Ammon's horn (tissue), 1 donor: ENCODE measurements at places on chromosomes 7 and 10.
A peak's percentile ranks its signal among the peaks of the same experiment; 100 is the strongest.

GRCh38 chr7:14717816-14718215 lies 184.7 kb downstream of the DGKB start:
- no peak for DNase-seq

DNA sequence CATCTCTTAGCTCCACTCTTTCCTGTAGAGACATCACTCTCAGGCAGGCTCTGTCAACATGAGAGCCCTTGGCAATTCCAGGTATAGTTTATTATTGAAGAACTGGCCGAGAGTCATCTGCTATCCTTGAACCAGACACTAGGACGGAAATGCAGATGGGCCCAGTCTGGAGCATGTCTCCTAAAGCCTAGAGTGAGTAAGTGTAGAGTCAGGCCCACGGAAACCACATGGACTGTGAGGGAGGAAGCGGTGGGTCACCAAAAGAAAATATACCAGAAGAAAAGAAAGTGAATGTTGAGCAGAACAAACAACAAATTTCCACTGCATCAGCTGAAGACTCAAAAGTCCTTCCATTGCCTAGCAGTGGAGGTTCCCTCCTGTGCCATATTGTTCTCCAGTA lies 15.7 kb upstream of the RELN start:
- DNase-seq, result no peak

DNA sequence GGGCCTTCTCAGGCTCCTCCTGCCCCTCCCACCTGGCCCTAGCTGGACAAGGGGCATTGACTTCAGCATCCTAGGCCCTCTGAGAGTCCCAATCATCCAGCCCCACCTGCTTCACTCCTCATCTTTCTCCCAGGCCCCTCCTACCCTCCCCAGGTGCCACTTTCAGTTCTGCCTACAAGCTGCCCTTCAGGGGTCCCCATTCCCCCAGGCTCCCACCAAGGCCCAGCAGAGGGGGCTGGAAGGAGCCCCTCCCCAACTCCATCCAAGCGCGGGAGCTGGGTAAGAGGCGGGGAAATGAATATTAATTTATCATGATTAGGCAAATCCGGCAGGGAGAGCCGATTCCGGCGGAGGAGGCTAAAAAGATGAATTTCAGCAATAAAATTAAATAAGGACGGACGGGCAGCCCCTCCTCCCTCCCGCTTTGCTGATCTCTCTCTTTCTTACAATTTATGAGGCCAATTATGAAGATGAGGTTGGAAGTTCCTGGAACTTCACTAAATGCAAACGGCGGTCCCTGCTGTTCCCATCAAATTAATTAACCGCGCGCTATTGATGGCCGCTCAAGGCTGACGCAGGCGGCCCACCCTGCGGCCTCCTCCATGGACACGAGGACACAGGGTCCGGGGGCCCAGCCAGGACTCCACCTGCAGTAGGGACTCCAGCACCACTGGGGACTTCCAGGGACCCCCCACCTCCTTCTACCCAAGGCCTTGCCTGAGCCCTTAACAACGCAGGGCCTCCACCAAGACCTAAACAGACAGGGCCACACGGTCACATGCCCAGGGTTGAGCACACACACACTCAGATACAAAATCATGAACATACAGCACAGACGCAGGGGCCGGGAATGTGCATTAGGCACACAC lies 13.9 kb downstream of the POLL start:
- DNase-seq, result no peak

- no peak for DNase-seq
Observed at GRCh38 chr10:30357075-30357801, 8.2 kb upstream of the MTPAP start.

DNA sequence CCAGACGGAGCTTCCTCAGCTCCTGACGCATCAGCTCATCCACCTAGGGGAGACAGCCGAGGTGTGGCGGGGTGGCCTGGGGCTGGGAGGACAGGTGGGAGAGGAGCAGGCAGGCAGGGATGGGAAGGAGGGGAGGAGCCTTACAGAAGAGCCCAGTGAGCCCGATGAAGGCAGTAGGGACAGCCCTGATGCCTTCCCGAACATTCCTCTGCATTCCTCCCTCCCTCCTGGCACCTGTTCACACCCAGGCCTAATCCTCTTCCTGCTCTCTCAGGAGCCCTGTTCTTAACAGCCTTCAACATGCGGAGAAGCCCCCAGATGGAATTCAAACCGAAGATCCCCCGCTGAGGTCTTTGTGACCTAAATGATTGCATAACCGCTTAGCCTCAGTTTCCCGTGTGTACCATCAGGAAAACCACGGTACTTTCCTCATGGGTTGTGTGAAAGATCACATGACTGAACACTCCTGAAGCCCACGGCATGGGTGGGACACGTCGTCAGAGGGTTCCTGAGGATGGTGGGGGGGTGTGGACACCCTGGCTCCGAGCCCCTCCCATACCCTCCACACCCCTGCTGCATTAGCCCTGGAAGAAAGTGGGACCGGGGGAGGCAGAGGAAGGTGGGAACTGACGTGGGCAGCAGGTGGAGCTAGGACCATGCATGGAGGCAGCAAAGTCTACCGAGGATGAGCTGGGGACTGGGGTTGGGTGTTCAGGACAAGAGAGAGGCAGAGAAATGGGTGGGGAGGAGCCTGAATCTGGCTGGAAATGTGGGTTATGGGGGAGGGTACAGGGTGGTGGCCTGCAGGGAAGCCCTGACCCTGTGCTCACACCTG lies 8.8 kb upstream of the ASB10 start:
- no peak for DNase-seq

DNA sequence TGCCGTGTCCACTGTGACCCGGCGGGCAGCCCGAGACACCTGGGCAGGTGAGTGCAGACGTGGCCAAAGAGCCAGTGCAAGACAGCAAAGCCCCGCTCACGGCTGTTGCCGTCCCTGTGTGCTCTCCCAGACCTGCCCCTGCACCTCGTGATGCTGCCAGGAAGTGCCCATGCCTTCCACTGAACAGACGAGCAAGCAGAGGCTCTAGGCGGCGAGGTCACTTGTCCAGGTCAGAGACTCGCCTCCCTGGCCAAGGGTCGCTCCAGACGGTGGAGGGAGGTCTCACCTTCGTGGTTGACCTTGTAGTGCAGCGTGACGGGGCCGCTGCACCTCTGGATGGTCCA lies 78.2 kb upstream of the GNA12 start:
- no peak for DNase-seq

- no peak for DNase-seq
Observed at GRCh38 chr10:44966129-44966815, 6.7 kb downstream of the RASSF4 start.

GRCh38 chr7:114875186-114875585 lies 46.7 kb upstream of the MDFIC start:
- no peak for DNase-seq

DNA sequence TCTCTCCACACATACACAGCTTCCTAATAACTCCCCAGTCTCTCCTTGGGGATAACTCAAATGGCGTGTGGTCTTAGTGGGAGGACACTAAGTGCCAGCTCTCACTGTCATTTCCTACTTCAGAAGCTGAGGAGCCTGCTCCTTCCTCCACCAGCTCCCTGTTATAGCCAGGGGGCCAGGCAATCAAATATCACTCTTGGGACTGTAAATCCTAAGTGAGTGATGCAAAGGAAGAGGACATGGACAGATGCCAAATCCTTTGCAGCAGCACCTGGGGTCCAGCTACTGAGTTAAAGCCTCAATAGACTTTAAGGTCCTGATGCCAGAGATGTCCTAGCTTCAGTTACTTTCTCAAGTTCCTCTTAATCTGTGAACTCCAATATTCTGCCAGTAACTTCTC lies 34.1 kb downstream of the SEM1 start:
- no peak for DNase-seq

DNA sequence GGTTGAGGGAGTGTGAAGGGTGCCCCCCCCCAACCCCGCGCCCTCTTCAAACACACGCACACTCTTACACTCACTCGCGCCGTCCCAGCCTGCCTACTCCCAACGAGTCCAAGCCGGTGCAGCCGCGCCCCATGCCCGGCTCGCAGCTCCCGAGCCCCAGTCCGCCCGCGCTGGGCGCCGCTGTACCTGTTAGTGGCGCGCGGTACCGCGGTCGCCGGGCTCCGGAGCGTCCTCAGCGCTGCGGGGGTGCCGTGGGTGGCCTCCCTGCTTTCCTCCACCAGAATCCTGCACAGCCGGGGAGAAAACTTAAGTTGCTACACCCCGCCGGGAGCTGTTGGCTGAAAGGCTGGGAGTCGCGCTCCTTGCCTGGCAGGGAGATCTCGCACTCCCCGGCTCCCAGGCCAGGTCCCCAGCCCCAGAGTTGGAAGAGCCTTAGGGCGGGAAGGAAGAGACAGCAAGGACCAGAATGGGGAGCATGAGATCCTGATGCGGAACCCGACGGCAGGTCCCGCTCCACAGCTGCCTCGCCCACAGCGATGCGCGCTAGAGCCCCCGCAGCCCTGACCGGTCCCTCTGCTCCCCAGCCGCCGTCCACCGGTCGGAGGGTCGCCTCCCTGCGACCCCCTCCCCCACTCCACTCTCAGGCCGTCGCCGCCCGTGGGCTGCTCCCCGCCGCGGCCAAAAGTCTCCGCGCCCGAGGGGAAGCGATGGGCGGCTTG lies 863 bp downstream of the ST8SIA6 start:
- DNase-seq, result no peak

DNA sequence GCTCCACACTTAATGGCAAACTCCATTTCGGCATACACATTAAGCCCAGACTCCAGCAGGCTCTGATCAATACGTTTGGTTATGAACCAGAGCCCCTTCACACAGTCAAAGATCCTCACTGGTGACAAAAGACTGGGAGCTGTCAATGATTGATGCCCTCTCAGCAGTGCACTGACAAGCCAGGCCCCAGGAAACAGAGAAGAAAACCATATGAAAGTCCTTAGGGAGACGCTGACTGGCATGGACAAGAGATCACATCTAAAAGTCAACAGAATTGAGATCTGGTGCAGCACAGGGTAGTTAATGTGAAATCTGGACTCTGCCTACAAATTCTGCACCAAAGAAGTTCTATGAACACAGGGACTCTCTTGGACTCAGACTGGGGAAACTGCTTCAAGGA lies 600.9 kb upstream of the NRP1 start:
- DNase-seq, result no peak

DNA sequence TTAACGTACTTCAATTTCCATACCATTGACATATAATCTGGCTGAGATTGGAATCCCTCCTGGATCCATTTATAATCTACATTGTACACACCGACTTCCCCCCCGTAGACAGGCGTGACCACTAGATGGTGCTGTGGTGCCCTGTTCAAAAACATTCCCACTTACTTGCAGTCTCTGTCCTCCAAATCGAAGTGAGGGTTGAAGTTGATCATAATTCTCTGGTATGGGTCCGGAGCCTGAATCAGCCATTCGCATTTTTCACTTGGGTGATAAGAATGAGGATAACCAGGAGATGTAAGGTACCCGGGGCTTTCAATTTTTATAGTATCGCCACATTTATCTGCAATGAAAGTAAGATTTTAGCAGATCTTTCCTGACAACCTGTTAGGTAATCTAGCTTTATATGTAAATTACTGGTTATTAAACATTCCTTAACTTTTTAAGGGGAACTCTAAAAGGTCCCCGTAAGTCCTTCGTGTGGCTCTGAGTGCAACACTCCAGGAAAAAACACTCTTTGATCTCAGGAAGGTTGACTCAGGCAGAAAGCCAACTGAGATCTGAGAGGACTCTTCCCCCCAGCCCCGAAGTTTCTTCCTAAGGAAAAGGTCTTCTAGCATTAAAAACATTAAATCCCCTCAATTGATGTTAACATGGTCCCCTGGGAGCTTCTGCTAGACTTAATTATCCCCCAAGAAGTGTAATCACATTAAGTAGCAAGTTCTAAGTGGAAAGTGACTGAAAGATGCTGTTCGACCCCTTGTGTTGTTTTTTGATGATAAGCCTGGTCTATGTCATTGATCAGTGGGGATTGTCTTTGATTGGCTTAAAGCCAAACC lies 3.7 kb downstream of the NRP1 start:
- peak; percentile 93 for DNase-seq

- no peak for DNase-seq
Observed at GRCh38 chr7:114392686-114393085, 21.9 kb upstream of the FOXP2 start.

DNA sequence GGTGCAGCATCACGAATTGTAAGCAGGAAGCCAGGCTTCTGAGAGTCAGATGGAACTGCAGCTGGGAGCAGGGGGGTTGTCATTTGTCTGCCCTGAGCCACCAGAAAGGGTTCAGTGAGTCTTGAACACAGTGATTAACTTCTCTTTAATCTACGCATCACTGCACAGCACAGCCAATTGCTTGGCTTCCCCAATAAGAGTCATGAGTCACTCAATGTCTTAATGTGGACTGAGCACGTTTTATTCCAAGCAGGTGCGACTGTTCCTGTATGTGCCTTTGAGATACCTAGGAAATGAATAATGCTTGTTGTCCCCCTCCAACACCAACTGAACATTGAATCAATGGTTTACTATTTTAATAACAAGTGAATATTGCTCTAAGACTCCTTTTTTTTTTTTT lies 26.0 kb upstream of the PLEKHA1 start:
- no peak for DNase-seq

DNA sequence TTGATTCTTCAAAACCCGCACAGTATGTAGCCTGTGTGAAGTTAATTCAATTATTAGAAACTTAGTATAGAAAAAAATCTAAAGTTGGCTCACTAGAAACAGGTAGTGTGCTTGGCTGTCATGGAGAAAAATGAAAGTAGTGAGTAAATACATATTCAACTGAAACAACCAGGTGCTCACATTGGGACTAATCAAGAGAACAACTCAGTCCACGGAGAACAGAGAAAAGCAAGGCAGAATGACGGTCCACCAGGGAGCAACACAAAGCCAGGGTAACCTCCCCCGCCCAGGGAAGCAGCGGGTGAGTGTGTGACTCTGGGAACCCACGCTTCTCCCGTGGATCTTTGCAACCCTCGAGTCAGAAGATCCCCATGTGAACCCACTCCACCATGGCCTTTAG lies 300.5 kb downstream of the SORCS1 start:
- DNase-seq, result no peak

- no peak for DNase-seq
Observed at GRCh38 chr10:106761906-106762305, 402.6 kb downstream of the SORCS1 start.

DNA sequence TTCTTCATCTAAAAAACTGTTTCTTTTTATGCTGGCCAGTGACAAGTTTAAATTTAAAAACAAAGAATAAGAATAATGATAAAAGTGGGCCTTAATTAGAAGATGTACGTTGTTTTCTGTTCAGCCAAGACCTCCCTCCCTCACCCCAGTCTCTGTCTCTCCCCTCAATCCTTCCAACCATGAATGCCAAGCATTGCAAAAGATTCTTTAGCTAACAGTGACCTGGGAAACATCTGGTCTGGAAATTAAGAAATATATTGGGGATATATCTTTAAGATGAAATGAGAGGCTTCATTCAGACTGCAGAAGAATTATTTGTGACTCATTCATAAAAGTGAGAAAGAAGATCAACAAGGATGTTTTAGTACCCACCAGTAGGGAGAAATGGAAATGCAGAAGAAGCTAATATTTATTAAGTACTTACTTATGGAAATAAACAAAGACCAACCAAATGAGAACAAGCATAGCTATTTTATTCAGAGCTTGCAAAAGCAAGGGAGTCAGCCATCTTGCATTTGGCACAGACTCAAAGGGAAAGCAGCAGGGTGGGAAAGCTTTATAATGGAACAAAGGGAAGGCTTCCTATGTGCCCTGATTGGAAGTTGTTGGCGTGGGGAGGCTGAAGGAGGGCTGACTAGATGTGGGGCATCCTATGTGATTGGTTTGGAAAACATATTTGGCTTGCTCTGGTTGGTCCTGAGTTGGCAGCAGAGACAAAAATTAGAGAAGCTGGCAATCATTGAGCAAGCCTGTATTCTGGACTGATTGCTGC lies 595.4 kb upstream of the GHITM start:
- no peak for DNase-seq
